Muscle of back (tissue), 13 donors: ENCODE measurements at places on chromosomes 7 and 10. TPM values are rescaled to one million over a fixed set of nuclear protein-coding genes. Genes with fewer than 3 reads are reported as not detected.

Gene FBXL13
- 0.34 TPM for polyA plus RNA-seq

Gene SLC35G1
- 3.6 TPM for polyA plus RNA-seq

Gene HILPDA
- polyA plus RNA-seq = 10.6 TPM

Gene ERCC6
- polyA plus RNA-seq = 7.9 TPM

Gene C10orf90
- 0.41 TPM for polyA plus RNA-seq

Gene UFSP1
- 2.0 TPM for polyA plus RNA-seq

Gene TFEC
- polyA plus RNA-seq = 1.4 TPM

Gene ITGB8
- polyA plus RNA-seq = 6.2 TPM

Gene TECTB
- polyA plus RNA-seq = not detected

Gene OPN1SW
- polyA plus RNA-seq = 1.7 TPM

Gene AKR1C3
- 1.1 TPM for polyA plus RNA-seq

Gene MYPN
- polyA plus RNA-seq = 65.1 TPM

Gene DLX5
- not detected for polyA plus RNA-seq

Gene INA
- 0.20 TPM for polyA plus RNA-seq

Gene TDRD1
- polyA plus RNA-seq = 0.23 TPM

Gene TAS2R60
- not detected for polyA plus RNA-seq

Gene MACC1
- 0.06 TPM for polyA plus RNA-seq

Gene SPDYE9
- 0.12 TPM for polyA plus RNA-seq

Gene GPR158
- not detected for polyA plus RNA-seq

Gene PPP1R9A
- 18.4 TPM for polyA plus RNA-seq

Gene CDK1
- 32.0 TPM for polyA plus RNA-seq

Gene SPACDR
- 0.95 TPM for polyA plus RNA-seq

Gene NEBL
- 2.1 TPM for polyA plus RNA-seq

Gene OR2A12
- polyA plus RNA-seq = not detected

Gene TACR2
- 0.53 TPM for polyA plus RNA-seq

Gene CYP3A7
- polyA plus RNA-seq = not detected

Gene SORCS1
- 3.2 TPM for polyA plus RNA-seq

Gene GIMAP6
- polyA plus RNA-seq = 15.5 TPM

Gene STOX1
- polyA plus RNA-seq = 1.6 TPM

Gene CALCR
- 13.8 TPM for polyA plus RNA-seq

Gene AHR
- polyA plus RNA-seq = 33.8 TPM

Gene TAS2R5
- polyA plus RNA-seq = 3.8 TPM

Gene NANOS1
- 10.3 TPM for polyA plus RNA-seq

Gene C10orf62
- polyA plus RNA-seq = not detected

Gene PANK1
- polyA plus RNA-seq = 21.7 TPM

Gene ANKRD2
- 22.3 TPM for polyA plus RNA-seq

Gene MAT1A
- not detected for polyA plus RNA-seq

Gene OSBPL3
- polyA plus RNA-seq = 3.1 TPM

Gene TMEM229A
- polyA plus RNA-seq = not detected

Gene PHYHIPL
- 4.4 TPM for polyA plus RNA-seq

Gene PLEKHS1
- not detected for polyA plus RNA-seq

Gene CH25H
- 0.56 TPM for polyA plus RNA-seq

Gene C7orf33
- polyA plus RNA-seq = 0.28 TPM

Gene NEUROG3
- not detected for polyA plus RNA-seq

Gene TUBAL3
- 0.33 TPM for polyA plus RNA-seq

Gene FOXI2
- polyA plus RNA-seq = 0.31 TPM

Gene ENTPD1
- 14.2 TPM for polyA plus RNA-seq

Gene INHBA
- 9.0 TPM for polyA plus RNA-seq

Gene PDZD7
- polyA plus RNA-seq = 1.1 TPM

Gene GSTO2
- 3.0 TPM for polyA plus RNA-seq

Gene TSPAN15
- 77.3 TPM for polyA plus RNA-seq

Gene STEAP1B
- 1.3 TPM for polyA plus RNA-seq
